ENCODE measurements at places on chromosomes 3 and 15.

DNA sequence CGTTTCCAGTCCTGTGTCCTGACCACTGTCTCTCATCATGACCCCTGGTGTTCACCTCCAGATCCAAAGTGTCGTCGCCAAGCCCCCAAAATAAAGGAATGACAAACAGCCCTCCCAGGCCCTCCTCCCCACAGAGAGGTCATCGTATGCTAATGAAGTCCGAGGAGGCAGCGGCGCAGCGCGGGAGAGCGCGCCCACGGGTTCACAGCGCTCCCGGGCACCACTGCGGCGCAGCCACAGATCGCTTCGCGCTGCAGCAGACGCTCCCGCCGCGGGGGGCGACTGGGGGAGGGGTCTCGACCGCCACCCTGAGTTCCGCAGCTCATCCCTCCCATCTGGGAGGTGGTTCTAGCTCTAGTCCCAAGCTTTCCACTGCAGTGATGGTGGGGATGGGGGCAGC, 1.3 kb downstream of the DGKG start:
- peak; percentile 32 for DNase-seq

DNA sequence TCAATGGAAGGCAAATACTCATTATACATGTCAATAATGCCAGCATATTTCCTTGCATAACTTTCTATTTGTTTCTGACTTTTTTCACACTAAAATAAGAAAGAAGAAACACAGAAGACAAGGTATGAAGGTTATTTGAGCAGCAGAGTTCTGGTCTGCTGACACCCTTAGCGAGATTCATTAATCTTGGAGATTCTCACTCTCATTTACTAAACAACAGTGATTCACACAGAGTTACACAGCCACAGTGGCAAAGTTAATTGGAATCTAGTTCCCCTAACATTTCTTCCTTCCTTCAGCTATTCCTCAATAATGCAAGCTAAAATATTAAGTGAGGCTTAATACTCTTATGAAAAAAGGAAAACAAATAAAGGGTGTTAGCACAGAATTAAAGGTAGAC, 1044.0 kb downstream of the IGSF11 start:
- DNase-seq, result no peak

DNA sequence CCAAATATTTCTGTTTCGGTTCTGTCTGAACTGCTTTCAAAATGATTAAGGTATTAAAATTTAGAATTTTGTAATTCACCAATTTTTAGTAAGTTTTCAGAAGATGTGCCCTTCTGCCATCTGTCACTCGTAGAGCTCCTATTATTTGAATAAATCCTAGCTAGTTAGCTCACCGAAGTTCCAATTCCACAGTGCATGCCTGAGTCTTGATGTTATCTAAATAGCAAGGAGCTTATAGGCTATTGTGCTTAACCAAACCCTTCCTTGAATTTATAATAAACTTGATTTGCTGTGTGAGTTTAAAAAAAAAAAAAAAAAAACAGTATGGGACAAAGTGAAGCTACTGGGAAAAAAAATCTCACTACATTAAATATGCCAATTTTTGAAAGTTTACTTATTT, 18.7 kb downstream of the ATP13A3 start:
- DNase-seq, result no peak

GRCh38 chr3:66907136-66907535, 91.0 kb upstream of the KBTBD8 start:
- no peak for DNase-seq

DNA sequence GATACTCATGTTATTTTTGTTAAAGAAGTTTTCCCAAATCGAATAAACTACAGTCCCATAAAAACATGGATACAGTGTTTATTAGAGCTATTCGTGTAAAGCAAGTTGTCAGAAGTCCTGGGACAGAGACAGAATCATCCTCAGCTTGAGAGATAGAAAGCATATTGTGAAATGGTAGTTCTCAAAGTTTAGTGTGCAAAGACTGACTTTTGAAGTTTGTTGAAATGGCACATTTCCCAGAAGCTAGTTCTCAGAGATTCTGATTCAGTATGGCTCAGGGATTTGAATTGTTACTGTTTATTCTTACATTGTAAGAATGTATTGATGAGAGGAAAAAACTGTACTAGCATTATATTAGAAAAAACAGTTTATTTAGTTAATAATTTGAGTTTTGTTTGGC, 22.1 kb downstream of the GABRR3 start:
- DNase-seq, result no peak

- DNase-seq, result no peak
Observed at GRCh38 chr3:79521221-79521848, 246.5 kb downstream of the ROBO1 start.

GRCh38 chr15:52262364-52262763, 33.2 kb downstream of the MYO5C start:
- no peak for DNase-seq

GRCh38 chr3:13950042-13950441, 70.2 kb upstream of the WNT7A start:
- DNase-seq, result no peak

GRCh38 chr3:129689036-129689435, 82.6 kb upstream of the PLXND1 start:
- no peak for DNase-seq

- DNase-seq, result no peak
Observed at GRCh38 chr15:89127054-89127702, 38.9 kb downstream of the ABHD2 start.
